CD4-positive, alpha-beta T cell treated with Interleukin-15 for 4 hours (primary cell): ENCODE measurements at places on chromosomes 3 and 15.

- no peak for DNase-seq
These were observed 112.7 kb upstream of the C3orf80 start for GRCh38 chr3:160112481-160112880.

GRCh38 chr15:98676586-98677270 is 28.4 kb downstream of the IGF1R start:
- DNase-seq = no peak

DNA sequence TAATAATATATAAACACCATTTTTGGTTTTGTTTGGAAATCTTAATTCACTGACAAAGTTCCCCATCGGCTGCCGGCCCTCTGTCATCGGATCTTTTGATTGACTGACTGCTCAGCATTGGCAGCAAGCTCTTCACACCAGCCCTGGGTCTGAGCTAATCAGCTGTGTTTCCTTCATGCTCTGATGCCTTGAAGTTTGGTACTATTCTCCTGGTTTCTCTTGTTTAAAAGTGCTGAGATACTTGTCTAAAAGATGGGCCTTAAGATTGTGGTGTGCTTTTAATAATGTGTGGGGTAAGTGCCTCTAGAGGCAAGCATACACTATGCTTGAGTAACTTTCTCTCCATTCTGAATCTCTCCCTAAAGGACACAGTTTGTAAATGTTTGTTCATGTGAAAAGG is 415.5 kb upstream of the TPRG1 start:
- no peak for DNase-seq

- no peak for DNase-seq
These were observed 35.1 kb downstream of the FGF7 start for GRCh38 chr15:49458145-49458544.

GRCh38 chr3:127992127-127992526 is 60.1 kb upstream of the SEC61A1 start:
- DNase-seq = no peak

DNA sequence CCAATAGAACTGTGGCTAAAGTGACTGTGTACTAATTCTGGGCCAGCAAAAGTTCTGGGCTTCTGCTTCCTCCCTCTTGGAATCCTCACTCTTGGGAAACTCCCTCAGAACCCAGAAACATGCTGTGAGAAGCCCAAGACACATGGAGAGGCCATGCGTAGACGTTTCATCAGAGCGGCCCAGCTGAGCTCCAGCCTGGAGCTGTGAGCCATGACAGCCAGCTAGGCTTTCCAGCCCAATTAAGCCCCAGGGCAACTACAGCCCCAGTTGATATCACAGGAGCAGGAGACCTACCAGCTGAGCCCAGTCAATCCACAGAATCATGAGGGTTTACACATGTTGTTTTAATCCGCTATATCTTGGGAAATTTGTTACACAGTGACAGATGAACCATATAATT is 43.6 kb upstream of the CNOT10 start:
- no peak for DNase-seq

- no peak for DNase-seq
These were observed 3.3 kb downstream of the PLA2G4F start for GRCh38 chr15:42152921-42153698.

DNA sequence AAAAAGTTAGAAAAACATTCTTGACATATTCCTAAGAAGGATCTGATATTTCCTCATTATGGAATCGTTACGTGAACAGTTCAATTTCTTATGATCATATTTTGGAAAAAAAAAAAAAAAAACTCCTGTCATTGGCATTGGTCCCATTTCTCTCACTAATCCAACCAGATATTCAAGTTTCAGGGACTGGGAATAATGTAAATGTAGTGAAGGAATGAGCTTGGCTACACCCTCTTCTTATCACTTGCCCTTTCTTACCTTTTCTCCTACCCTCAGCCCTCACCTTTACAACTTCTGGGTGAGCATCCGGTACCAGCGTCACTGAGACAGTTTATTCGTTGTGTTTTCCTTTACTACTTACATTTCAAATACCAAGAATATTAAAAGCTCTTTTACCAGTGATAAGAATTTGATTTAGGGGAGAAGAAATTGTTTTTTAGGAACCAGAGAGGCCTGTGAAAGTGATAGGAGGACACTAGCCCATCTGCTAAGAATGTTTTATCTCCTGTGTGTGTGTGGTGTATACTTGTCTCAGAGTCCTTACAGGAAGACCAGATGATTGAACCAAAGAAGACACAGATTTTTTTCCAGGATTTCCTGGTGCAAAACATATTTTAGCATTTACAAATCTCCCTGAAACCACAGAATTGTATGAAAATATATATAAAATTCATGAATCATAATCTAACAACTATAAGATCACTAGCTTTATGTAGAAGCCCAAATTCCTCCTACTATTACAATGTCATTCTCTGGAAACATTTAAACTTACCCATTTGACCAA is 946.7 kb downstream of the ZPLD1 start:
- no peak for DNase-seq

DNA sequence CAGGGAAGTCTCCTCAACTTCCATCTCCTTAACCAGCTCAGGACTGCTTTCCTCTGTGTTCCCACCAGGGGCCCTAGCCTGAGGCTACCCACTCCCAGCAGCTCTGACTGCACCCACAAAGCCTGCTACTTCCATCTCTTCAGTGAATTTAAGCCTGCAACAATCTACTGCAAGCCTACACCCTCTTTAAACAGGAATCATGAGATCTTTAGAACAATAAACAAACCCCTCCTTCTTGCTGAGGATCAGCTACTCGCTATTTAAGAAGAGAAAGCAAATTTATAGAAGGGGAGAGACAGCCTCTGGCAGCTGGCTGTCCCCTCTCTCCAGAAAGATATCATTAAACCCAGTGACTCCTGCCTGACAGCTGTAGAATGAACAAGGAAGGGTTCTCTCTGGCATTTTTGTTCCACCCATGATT is 51.9 kb downstream of the ARHGAP31 start:
- DNase-seq = no peak

GRCh38 chr3:58150130-58150809 is 60.5 kb downstream of the DNASE1L3 start:
- no peak for DNase-seq

GRCh38 chr3:143081844-143082778 is 37.5 kb upstream of the CHST2 start:
- peak; percentile 5 for DNase-seq

- no peak for DNase-seq
These were observed 42.2 kb downstream of the ZBTB11 start for GRCh38 chr3:101634591-101635196.

- no peak for DNase-seq
These were observed 6.3 kb upstream of the RTP4 start for GRCh38 chr3:187361835-187362234.

DNA sequence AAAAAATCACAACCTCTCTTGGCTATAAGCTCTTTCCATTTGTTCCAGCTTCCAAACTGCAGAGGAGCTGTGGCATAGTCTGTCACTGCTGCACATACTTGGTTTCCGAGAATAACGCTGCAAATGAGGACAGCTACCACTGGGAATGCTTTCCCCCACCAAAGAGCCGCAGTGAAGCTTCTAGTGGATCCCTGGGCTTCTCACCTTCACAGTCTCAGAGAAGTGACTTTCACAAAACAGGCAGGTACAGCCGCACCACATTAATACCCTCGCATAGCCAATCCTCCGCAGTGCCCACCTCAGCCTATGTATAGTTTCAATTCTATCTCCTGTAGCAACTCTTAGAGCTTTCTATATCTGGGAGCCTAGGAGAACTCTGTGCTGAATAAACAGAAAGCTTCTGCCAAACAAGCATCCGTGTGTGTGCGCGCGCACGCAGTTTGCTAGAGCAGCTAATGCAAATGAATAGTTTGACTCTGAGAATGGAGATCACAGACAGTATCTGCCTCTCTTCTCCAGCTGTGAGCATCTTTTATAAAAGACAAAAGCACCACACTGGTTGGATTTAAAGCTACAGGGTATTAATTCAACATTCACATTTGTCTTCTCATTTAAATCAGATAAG is 81.9 kb upstream of the PLXND1 start:
- DNase-seq = no peak

DNA sequence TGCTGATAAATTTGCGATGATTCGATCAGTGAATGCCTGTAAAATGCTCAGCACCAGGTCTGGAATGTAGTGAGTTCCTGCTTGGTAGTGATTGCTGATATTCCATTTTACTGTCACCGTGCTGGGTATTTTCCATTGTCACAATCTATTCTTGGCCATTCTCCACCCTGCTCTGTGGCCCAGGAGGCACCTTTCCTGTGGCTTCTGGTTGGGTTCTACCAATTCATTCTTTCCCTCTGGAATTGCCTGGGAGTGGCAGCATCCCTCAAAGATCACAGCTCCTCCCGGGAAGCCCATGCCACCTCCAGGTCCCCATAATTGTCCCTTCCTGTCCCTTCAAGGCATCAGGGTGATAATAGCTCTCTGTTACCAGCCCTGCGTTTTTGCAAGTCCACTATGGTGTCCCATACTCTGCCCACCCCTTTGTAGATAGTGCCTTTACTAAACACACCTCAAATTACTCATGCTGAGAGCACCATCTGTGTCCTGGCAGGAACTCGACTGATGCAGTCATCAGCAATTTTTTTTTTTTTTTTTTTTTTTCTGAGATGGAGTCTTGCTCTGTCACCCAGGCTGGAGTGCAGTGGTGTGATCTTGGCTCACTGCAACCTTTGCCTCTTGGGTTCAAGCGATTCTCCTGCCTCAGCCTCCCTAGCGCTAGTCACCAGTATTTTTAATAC is 177.8 kb upstream of the PROK2 start:
- no peak for DNase-seq

- DNase-seq = peak; percentile 87
These were observed at the start of gene HACD3 for GRCh38 chr15:65530318-65531111. TSS of gene HACD3 (plus strand) at chr15:65530463. CDS start at chr15:65530632, 169 bp downstream.

GRCh38 chr15:83129791-83130190 is 22.3 kb downstream of the TM6SF1 start:
- no peak for DNase-seq

DNA sequence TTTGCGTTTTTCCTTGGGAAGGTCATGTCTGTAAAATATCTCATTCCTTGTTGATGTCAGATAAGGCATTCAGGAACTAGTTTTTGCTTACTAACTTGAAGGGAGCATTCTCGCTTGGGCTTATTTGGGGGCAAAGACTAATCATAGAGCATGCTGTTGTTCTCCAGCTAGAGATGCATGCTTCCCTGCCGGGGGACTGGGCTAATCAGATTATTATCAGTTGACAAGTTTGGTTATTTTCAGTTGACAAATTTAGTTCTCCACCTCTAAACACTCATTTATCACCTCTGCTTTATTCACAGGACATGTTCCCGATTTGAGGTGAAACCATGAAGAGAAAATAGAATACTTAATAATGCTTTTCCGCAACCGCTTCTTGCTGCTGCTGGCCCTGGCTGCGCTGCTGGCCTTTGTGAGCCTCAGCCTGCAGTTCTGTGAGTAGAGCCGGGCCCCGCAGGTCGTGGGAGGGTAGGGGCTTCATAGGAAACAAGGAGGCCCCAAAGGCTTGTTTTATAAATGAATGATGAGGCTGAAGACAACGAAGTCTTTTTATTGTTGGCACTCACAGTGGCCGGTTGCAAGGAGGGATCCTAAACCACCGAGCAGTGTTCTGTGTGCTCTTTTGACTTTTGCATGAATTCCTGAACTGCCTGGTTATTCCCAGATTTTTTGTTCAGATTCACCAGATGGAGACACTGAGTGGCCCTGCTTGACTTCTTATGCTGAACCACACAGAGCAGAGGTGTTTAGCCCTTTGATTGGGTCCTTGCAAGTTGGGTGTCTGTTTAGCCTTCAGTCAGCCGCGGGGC is 28.4 kb downstream of the PXYLP1 start:
- no peak for DNase-seq

DNA sequence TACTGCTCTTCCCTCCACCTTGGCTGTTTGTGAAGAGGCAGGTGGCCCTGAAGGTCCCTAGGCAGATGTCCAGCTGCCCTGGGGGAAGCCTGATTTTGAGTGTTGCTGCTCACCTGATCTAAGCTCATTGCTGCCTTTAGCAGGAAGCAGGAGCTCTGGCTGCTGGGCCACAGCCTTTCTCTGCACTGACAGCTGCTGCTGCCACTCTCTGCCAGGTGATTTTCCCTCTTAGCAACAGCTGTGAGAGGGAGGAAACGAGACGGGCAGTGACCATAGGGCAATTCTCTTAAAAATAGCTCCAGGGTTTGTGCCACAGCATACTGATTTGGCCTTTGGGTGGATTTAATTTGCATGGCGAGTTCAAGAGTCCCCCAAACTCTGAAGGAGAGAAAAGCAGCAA is 415.8 kb upstream of the SEMA6D start:
- DNase-seq = no peak

DNA sequence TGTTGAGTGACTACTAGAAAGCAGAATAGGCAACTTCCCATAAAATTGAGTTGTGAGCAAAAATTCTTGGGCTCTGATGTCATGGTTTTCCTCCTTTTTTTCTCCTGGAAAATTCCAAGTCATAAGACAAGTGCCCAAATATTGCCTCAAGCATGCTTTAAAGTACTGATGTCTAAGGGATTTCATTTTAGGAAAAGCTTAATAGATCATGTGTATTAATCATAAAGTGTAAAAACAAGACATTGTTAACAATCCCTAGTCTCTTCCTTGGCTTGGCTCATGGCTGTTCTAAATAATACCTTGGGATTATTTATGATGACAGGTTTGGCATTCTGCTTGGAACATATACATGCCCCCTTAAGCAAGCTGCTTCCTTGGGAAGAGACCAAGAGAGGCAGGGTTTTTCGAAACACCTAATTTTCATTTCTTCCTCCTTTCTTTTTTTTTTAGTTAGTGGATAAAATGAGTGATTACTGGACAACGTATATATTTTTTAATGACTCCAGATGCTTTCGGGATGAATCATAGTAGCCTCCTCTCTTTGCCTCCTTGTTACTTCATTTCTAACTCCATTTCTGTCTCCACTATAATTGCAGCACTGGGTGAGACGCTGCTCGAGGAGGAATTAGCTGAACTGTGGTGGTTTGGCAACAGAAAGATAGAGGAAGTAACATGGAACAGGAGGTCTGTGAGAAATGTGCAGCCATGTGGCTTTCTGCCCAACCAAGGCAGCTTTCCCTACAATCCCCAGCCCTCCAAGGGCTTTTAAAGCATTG is 104.9 kb downstream of the TPRG1 start:
- no peak for DNase-seq

GRCh38 chr3:57131210-57131588 is 34.0 kb downstream of the IL17RD start:
- DNase-seq = no peak

- DNase-seq = no peak
These were observed 187.8 kb downstream of the NSMCE3 start for GRCh38 chr15:29081781-29082180.

GRCh38 chr3:33926998-33927605 is 128.7 kb downstream of the PDCD6IP start:
- DNase-seq = no peak
